Occipital lobe (tissue), 3 donors: ENCODE measurements at places on chromosomes 5 and 9.
A peak's percentile ranks its signal among the peaks of the same experiment; 100 is the strongest.

DNA sequence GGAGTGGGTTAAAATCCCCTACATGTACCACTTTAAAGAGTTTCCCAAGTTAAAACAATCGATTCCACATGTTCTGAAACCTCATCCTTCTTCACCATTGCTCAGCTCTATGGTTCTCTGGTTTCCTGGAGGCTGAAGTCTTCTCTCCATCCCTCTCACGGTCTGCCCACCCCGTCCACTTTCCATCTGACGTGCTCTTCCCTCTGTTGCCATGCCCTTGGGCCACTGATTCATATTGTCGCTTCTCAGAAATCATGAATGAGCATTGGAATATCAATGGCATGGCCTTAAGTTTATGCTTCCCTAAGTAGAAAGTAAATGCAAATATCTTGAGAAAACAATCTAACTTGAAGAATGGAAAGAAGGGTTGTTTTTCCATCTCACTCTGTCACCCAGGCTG, 30.9 kb downstream of the GDNF start:
- no peak for DNase-seq

GRCh38 chr5:132915681-132916080, 42.2 kb downstream of the LEAP2 start:
- DNase-seq: no peak

GRCh38 chr5:96563816-96564215, 98.4 kb upstream of the CAST start:
- no peak for DNase-seq

DNA sequence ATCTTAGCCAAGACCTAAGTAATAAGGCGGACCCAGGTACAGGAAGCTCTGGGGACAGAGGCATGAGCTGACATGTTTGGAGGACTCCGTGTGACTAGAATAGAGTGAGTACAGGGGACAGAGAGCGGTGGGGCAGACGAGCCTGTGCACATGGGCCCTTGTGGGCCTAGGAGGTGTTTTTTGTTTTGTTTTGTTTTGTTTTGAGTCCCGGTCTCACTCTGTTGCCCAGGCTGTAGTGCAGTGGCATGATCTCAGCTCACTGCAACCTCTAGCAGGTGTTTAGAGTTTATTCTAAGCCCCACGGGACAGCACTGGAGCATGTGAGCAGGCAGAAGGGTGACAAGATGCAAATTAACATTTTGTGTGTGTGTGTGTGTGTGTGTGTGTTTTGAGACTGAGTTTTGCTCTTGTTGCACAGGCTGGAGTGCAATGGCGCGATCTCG, 3.1 kb upstream of the EEIG1 start:
- no peak for DNase-seq

DNA sequence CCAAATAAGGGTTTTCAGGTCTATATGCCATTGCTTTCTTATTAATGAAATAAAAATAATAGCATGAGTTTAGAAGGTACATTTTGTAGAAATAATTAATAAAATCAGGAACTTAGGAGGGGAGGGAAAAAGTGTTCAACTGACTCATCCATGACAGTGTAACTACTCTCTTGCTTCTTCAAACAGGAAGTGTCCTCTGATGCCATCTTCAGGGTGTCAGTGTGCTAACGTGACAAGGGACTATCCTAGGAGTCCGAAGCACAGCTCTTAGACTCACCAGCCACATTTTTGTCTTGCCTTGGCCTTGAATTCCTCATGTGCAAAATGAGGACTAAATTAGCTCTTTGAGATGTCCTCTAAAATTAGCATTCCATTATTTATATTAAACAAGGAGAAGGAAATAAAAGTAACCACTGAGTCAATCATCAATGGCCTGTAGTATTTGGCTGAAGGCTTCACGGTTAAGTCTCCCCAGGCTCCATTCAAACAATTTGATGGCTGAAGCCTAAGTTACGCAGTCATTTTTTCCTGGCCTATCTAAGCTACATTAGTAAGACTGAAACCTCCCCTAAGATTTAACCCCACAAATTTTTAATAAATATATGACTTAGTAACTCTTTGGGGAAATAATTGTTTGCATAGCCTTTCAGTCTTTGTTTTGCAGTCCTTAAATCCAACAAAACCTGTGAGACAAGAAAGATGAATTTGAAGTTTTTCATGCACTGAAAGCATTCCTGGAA, 151.1 kb downstream of the ARL15 start:
- no peak for DNase-seq

- no peak for DNase-seq
Observed at GRCh38 chr5:176694631-176695030, 47.3 kb downstream of the TSPAN17 start.

GRCh38 chr9:8627976-8628679, 828.5 kb upstream of the DMAC1 start:
- no peak for DNase-seq

- no peak for DNase-seq
Observed at GRCh38 chr5:147853372-147853987, 22.0 kb upstream of the SPINK1 start.

GRCh38 chr5:32051796-32052195, 122.3 kb downstream of the GOLPH3 start:
- DNase-seq: no peak

DNA sequence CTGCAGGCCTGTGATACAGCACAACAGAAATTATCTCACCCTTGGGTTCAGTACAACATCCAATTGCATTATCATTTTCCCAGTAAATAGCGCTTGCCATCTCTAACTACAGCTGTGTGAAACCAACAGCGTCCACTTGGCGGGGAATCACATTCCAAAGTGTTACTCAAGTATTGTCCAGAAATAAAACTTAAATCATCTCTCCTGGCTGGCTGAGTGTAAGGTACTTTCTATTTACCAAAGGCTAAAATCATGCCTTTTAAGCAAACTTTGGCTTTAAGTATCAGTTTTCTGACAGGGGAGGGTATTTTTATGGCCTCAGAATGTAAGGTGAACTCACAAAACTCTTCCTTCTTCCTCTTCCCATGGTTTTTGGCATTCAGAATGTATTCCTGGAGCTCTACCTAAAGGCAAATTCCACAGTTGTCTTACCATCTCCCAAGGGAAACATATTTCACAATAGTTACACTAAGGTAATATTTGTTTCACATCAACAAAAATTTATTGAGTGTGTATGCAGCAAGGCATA, 205.6 kb upstream of the MPDZ start:
- no peak for DNase-seq

- DNase-seq: peak; percentile 65
Observed at GRCh38 chr9:127130661-127131538, 8.5 kb upstream of the ANGPTL2 start.

GRCh38 chr9:34685591-34685990, 5.5 kb downstream of the CCL19 start:
- no peak for DNase-seq

DNA sequence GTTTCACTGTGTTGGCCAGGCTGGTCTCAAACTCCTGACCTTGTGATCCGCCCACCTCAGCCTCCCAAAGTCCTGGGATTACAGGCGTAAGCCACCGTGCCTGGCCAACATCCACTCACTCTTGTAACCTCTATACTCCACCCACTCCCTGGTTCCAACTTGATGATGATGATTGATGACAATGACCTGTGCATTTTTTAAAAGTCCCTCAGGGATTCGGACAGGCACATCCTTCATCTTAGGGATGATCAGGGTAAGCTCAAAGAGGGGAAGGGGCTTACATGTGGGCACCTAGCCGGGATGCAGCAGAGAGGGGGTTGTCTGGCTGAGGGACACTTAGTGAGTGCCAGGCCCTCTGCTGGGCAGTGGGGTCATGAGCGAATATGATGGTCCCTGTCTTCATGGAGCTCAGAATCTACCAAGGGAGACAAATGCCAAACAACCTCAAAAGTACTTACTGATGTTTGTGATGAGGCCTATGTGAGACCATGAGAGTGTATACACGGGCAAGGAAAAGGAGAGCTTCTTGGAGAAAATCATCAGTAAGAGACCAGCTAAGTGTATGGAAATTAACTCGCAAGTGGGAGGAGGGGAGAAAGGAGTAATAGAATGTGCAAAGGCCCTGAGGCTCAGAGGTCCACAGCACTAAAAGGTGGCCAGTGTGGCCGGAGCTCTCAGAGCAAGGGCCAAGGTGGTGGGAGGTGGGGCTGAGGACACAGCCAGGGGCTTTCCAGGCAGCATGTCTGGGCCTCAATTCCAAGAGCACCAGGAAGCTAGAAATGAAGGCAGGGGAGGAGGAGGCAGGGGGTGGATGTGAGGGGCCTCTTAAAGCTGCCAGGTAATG, 27.4 kb downstream of the LHX2 start:
- no peak for DNase-seq

- DNase-seq: no peak
Observed at GRCh38 chr5:57299986-57300385, 126.1 kb downstream of the GPBP1 start.

GRCh38 chr9:108002371-108002956, 512.9 kb upstream of the KLF4 start:
- no peak for DNase-seq

- DNase-seq: no peak
Observed at GRCh38 chr9:14715102-14715501, 7.4 kb downstream of the CER1 start.

- no peak for DNase-seq
Observed at GRCh38 chr9:105138306-105138801, 106.1 kb upstream of the SLC44A1 start.

GRCh38 chr9:121718084-121718483, 66.7 kb downstream of the DAB2IP start:
- peak; percentile 75 for DNase-seq

DNA sequence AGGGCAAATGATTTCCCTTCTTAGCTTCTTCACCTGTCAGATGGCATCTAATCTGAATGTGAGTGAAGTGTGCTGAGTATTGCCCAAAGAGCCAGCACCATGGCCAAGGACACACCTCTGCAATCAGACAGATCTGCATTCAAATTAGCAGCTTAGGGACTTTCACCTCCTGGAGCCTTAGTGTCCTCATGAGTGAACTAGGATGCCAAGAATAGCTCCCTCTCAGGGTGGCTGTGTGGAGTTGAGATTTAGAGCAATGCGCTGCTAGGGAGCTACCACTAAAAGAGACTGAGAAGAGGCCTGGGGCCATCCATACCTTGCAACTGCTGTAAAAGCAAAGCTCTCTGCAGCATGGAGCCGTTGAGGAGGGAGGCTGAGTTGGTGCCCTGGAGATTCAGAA, 1.4 kb downstream of the CIZ1 start:
- no peak for DNase-seq

GRCh38 chr5:142287973-142288313, 36.9 kb downstream of the SPRY4 start:
- no peak for DNase-seq

DNA sequence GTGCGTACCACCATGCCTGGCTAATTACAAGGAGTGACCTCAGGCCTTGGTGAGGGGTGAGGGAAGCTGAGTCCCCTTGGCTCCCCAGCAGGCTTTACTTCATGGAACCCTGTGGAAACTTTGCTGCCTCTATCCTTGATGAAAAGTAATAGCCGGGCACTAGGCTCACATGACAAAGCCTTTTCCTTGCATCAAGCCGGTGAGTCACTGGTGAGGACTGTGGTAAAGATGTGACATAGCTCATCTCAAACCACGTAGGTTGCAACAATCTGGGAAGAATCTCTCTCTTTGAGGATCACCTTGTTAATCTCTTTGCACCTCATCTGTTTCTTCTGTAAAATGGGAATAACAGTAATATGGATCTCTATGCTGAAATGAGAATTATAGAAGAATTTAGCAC, 116.3 kb upstream of the SLC25A48 start:
- no peak for DNase-seq

GRCh38 chr9:14451949-14452348, 138.0 kb upstream of the NFIB start:
- no peak for DNase-seq

DNA sequence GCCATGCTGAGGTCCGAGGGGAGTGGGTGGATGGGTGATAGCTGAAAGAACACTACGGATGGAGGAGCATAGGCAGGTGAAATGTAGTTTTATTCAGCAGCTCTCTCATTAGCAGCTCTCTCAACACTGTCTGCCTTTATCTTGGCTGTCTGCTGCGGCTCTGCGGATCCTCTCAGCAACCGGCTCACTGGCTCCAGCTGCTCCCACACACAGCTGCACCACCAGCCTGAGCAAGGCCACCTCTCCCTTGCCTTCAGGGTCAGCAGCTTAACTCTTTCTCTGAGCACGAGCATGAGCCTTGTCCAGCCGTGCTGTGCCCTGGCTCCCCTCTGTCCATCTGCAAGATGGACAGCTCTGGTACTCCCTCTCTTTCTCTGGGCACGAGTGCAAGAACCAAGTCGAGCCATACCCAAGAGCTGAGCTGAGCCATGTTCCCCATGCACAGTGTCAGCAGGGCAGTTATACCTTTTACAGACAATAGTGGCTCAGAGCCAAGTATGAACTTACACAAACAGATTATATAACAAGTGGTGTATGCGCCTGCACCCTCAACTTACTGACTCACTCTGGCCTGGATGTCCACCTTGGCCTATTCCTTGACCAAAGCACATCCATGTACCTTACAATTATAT, 108.5 kb downstream of the MACIR start:
- DNase-seq: no peak

- DNase-seq: no peak
Observed at GRCh38 chr5:169710675-169711074, 73.6 kb downstream of the DOCK2 start.

GRCh38 chr9:122844137-122844536, 15.7 kb upstream of the PDCL start:
- no peak for DNase-seq

GRCh38 chr5:124686239-124687004, 60.0 kb downstream of the ZNF608 start:
- no peak for DNase-seq

DNA sequence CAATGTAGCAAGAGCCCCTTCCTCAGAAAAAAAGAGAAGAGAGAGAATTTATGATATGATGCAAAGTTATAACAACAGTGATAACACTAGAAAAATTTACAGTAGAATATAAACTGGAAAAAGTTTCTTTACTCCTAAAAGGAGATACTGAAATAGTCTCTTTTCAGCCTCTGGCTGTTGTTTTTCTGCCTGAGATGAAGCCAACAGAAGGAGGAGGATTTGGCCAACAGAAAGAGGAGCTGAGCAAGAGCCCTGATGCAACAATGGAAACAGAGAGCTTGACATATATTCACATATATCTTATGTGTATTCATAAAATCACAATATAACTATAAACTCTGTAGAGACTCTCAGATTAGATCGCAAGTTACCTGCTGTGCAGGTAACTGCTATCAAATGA, 109.1 kb downstream of the INIP start:
- no peak for DNase-seq

DNA sequence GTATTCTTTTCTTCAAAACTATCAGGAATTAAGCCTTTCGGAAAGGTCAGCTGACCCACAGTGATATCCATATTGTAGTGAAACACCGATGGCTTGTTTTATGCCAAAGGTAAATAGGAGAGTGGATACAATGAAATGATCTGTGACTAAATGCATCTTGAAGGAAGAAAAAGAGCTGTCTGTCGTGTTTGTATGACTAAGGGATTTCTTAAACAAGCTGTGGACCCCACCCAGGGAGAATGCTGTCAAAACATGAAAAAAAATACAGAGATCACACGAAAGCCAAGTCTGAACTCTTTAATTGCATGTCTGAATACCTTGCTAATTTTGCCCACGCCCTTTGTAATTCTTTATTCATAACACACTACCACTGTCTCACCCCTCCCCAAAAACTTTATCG, 286.4 kb upstream of the WWC1 start:
- DNase-seq: no peak

GRCh38 chr5:170896779-170897178, 35.0 kb downstream of the RANBP17 start:
- DNase-seq: no peak
